Ovary (tissue), 10 donors: ENCODE measurements at places on chromosomes 11 and 22.

DNA sequence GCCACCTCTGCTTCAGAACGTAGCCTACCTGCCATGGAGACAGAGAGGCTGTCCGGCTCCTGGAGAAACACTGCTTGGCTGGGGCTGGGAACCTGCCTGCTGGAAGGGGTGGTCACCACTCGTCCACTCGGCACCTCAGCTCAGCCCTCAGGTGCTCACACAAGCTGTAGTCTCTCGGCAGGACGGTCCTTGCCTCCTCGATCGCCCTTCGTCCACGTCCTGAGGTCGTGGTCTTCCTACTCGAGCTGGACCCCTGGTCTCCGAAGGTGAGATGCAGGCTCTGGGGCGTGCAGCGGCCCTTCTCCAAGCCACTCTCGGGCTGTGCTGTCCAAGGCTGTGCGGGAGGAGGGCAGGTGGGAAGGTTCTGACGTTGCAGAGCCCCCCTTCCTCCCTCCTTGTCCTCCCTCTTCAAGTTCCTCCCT lies at the start of gene TBX10:
TSS of gene TBX10 (minus strand) at position 326 of the 422 bp plus-strand sequence. CDS start at position 35, 291 bp downstream.
- no peak for DNase-seq

- no peak for DNase-seq
Observed at GRCh38 chr11:122714004-122714403, 58.5 kb downstream of the UBASH3B start.

GRCh38 chr11:125514336-125515101 lies 18.5 kb upstream of the FEZ1 start:
- no peak for DNase-seq

DNA sequence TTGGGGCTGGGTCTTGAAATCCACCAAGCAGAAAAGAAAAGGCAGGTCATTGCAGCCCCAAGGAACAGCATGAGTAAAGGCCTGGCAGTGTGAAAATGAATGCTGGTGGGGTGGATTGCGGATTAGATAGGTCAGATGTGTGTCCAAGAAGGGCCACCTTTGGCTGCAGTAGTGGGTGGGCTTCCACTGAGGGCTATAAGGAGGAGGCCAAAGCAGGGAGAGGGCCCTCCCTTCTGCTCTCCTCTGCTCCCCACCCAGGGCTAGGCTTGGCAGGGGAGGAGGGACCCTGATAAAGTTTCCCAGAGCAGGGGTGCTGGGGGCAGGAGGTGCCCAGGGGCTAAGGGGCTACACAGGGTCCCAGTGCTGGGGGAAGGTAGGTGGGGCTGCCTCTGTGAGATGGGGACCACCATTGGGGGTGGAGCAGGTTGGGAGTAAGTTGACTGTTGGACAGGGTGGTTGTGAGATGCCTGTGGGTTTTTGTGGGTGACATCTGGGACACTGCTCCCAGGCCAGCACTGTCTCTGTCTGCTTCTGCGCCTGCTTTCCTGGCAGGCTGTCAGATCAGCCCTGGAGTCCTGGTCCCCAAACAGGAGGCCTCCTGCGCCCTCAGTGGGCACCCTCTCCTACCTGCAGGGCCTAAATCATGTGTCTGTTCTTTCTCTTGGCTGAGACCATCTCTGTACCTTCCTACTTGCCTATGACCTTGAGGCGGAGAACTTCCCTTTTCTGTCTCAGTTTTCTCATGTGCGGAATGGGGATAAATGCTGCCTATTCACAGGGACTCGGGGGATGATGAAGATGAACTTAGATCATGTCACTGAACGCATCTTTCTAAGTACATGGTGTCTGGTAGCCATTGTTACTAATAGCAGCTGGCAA lies 1.9 kb downstream of the CAPN5 start:
- DNase-seq, result peak; percentile 26

DNA sequence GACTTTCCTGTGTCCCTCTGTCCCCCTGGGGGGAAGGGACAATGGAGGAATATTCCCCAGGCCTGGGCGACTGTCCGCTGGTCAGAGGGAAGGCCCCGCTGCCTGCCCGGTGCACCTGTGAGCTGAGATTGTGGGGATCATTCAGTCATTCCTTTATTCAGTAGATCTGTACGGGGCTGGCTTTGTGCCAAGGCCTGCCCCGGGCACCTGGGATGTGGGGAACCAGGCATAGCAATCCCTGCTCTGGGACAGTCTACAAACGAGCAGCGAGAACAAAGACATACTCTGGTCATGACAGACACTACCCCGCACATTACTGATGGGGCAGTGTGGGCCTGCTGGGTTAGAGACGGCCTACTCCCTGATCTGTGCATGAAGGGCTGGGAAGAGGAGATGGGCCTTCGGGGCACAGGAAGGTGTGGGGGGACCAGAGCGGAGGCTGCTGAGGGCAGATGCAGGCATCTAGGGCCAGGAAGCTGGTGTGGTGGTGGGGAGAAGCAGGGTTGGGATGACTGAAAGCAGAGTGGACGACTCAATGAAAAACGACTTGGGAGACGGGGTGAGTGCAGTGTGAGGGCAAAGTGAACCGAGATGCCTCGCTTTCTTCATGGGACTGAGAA lies 1.8 kb upstream of the MYO7A start:
- peak; percentile 50 for DNase-seq

DNA sequence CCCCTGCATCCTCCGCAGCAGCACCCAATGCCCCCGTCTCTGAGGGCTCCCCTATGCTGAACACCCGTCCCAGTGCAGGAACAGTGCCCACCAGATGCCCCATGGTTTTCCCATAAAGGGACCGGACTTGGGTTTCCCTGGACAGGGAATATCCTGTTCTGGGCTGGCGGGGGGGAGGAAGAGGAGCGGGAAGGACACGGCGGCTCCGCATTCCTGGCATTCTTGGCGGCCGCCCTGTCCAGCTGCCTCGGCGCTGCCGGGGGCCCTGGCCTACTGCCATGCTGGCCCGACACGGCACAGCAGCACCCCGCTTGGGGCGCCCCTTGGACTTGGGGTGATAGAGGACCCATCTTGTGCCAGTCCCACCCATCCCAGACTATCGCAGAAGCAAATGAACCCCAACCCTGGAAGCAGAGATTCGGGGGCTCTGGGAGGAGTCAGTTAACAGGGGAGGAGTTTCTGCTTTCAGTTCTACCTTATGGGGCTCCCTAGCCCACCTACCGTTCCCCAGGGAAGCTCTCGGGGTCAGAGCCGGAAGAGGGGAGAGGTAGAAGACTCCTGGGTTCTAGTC lies 23.7 kb upstream of the CBX7 start:
- peak; percentile 77 for DNase-seq

GRCh38 chr22:19760058-19760950 lies at the start of gene TBX1:
TBX1 (plus strand) TSS chr22:19760778; CDS start chr22:19760844, 66 bp downstream.
- no peak for DNase-seq

DNA sequence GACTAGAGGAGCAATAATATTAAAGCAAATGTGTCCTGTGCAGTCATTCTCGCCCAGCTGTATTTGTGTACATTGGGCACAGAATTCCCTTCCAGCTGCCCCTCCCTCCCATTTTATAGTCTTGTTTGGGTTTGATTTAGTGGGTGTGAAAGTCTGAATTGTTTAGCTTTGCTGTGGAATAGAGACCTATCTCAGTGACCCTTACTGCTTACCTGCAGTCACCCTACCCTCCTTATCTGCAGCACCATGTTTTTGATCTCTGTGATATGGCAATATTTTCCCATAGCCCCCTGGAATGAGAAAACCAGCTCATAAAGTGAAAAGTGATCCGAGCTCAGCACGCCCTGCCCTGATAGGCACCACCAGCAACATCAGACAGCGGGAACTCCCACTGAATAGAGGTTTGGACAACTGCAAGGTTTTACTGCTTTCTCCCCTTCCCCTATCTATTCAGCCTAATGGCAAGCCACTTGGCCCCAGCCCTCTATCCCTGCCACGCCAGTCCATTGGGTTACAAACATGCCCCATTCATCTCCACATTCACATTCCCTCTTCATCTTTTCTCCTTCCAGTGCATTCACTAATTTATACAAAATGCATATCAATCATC lies 199.0 kb downstream of the ETS1 start:
- no peak for DNase-seq

- DNase-seq, result no peak
Observed at GRCh38 chr22:49156662-49157285, 670.9 kb downstream of the BRD1 start.

DNA sequence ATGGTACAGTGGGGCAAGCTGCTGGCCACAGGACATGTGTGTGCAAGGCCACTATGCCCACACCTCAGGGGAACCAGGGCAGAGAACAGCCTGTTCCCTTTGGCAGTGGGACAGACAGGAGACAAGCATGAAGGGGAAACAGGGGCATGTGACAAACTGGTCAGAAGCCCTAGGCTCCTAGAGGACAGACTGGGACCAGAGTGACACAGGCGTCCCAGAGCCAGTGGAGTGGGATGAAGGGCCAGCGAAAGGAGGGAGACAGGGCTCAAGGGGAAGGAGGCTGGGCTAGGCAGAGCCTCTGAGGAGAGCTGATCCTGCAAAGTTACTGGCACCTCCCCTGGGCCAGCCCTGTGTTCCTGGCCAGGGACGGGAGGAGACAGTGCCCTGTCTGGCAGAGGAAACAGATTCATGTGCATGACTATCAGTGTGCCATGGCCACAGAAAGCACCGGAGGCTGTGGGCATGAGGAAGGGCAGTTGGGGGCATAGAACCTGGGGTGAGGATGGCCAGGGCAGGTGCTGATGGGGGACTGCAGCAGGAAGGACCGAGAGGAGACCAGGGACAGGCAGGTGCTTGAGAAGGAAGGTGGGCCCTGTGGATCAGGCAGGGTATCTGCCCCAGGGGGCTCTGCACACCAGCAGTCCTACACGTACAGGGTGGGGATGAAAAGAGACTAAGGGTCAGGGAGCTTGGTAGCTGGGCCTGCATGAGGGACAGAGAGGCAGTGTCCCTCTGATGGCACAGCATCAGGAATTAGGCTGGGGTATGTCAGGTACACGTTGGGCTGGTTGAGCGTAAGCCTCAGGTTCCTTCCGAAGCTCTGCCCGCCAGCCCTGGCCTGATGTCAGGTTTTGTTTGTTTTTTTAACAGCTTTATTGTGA lies 9.8 kb downstream of the DERL3 start:
- DNase-seq, result no peak

- no peak for DNase-seq
Observed at GRCh38 chr11:92962446-92962845, 7.0 kb upstream of the MTNR1B start.

DNA sequence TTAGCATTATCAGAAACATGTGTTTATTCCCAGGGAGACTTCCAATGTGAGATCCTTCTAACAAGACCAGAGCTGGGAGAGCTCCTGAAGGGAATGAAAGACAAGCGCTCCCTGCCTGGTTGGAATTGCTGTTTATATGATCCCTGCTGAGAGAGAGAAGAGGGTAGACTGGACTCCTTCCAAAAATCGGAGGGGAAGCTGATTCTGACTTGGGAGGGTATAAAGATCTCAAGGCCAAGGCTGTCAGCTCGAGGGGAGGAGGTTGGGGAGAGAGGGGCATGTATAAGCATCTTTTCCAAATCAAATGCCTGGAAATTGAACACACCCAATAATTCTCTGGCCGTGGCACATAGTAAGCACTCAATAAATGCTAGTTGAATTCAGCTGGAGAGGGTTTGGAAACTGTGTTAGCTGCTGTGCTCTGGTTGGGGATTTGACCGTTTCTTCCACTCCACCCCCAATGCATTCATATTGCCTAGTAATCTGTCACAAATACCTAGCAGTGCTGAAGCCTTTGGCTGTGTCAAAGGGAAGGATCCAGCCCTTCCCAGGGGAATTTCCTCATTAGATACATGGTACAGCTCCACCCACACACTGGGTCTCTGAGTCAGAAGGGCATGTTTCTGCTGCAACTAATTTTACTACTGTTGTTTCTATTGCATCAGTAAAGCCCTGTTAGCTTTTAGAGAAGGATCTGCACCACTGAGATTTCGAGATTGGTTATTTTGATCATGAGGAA lies 61.5 kb downstream of the CACNG2 start:
- no peak for DNase-seq

DNA sequence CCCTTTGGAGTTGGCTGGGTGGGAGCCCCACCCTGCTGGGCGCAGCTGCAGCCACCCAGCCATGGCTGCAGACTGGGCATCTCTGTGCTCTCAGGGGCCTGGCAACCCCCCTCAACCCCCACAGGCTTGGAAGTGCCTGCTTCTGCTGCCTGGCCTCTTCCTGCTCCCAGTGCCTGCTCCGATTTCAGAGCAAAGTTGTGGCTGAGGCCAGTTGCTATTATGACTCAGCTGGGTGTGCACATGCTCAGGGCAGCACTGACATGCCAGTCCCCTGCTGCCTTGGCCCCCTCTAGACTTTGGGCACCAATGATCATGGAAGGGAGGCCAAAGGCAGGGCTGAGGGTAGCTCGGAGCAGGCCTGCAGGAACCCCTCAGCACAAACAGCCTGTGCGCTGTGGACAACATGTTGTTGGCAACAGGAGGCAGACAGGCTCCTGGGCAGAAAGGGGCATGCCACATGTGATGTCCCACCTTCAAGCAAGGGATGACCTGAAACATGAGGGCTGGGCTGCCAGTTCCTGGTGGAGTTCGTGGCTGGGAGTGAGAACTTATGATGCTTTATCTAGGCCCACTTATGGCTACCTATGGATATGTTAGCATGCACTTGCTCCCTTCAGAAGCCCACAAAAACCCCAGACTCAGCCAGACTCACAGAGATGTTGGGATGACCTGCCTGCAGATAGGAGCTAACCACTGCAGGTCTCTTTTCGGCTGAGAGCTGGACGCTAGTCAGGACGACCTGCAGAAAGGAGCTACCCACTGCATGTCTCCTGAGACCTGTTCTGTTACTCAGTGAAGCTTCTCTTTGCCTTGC lies 96.4 kb upstream of the AMOTL1 start:
- DNase-seq, result no peak

GRCh38 chr22:42179616-42180015 lies 49.0 kb upstream of the CYP2D6 start:
- DNase-seq, result no peak

GRCh38 chr22:48677168-48677520 lies 1150.5 kb downstream of the BRD1 start:
- no peak for DNase-seq

DNA sequence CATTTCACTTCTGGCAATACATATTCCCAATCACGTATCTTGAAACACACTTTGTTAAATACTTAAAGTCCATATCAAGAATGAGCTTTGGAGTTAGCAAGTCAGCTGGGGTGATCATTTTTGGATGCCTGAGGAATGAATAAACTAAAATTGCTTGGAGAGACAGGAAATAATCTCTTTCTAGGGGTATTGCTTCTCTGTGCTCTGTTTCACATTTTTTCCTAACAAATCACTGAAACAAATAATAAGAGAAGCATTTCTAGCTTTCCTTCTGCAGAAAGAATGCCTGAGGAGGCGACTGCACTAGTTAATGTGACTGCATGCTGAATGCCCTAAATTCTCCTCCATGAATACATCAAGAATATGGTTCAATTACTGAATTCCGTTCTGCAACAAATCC lies 541.4 kb upstream of the CCDC90B start:
- DNase-seq, result no peak
